ENCODE measurements at places on chromosomes 1 and 21.

- no peak for DNase-seq
These were observed 92.9 kb downstream of the HS2ST1 start for GRCh38 chr1:87007323-87007722.

DNA sequence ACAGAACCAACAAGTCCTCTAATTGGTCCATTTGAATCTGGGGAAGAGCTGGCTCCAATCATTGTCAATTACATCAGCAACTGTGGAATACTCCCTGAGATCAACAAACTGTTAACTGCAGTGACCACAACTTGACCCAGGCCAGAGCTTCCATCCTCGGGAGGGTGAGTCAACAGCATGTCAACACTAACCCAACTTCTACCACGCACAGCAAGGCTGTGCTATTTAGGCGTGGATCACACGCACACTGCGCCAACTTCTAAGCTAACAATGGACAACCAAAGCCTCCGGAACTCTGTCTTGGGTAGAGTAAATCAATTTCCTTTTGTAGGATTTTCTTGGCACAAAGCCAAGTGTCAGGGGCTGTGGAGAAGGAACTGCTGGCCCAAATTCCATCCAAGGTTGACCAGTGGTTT, 30.4 kb downstream of the APP start:
- peak; percentile 99 for DNase-seq

- DNase-seq = peak; percentile 92
These were observed 30.7 kb downstream of the MRAP start for GRCh38 chr21:32329331-32329730.

GRCh38 chr1:52640697-52641096, 7.7 kb downstream of the SHISAL2A start:
- DNase-seq = no peak

GRCh38 chr1:246258250-246258649, 248.8 kb downstream of the SMYD3 start:
- DNase-seq = no peak

DNA sequence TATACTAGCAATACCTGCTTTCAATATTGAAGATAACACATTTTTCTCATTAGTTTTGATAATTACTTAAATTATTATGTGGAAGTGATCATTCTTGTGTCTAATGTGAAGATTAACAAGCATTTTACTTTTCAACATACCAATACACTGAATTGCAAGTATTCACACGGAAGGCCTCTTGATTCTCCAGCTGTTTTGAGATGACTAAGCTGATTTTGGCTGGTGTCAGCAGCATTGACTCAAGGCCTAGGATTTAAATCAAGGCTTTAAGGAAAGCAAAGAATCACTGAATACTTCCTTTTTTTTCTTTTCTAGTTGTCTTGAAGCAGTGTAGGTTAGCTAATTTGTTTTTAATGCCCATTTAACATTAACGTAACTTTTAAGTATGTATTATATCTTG, 373.7 kb downstream of the SRGAP2C start:
- peak; percentile 40 for DNase-seq

DNA sequence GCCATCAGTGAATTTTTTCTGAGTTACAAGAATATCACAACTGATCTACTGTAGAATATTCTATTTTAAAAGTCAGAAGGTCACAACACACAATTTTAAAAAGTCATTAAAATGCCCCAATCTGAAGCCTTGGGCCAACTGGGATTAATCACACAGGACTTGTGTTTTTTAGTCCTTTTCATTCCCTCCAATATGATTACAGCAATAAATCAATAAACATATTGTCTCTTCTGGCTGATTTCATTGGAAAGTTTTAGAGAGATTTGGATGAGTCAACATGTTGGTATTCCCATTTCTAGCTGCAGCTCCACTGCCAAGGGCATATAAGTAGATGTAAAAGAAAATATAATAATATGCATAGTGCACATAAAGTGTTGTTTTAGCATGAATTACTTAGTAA, 85.8 kb downstream of the NIBAN1 start:
- DNase-seq = peak; percentile 84

- DNase-seq = no peak
These were observed 308.9 kb downstream of the RWDD3 start for GRCh38 chr1:95542936-95543335.

- no peak for DNase-seq
These were observed 660.7 kb downstream of the LMO4 start for GRCh38 chr1:87989346-87989745.

GRCh38 chr21:35108887-35109286, 59.8 kb upstream of the RUNX1 start:
- DNase-seq = no peak

DNA sequence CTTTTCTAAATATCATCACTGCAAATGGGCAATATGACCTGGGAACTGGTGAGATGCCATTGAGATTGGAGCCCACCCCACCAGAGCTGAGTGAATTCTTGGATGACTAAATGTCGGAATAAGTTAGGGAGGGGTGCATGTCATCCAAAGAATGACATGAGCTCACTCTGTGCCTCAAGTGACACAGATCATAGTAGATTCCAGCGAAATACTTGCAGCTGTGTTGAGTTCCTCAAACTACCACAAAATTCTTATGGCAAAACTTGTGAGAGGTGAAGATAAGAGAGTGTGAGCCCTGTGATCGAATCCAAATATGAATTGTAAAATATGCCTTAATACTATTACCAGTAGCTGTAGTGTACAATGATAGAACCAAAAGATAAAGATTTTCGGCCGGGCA, 2.3 kb upstream of the TCP10L start:
- no peak for DNase-seq

DNA sequence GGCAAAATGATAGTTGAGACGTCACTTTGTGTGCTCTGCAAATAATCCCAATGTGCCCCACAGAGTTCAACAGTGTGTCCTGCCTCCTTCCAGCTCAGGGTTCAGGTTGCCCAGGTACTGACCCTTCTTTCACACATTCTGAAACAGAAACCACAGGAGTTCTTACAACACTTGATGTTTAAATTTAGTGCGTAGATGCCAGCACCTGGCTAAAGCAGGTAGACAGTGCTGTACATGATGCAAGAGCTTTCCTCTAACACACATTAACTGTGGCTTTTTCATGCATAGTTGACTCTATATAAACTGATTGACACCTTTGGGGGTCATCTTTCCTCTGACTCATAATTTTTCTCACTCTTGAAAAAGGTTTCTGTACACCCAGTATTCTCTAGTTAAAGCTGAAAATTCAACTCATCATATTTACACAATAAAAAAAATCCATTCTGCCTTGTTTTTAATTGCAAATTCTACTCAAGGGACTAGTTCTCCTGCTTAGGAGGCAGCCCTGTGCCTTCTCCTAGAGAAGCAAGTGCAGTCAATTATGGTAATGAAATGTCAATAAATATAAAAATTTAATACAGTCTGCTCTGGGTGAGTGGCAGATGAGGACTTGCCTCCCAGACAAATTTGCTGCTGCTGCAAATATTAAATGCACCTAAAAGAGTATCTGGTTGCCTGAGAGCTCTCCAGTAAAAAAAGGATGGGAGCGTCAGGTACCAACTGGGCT, 91.4 kb downstream of the NR5A2 start:
- no peak for DNase-seq

DNA sequence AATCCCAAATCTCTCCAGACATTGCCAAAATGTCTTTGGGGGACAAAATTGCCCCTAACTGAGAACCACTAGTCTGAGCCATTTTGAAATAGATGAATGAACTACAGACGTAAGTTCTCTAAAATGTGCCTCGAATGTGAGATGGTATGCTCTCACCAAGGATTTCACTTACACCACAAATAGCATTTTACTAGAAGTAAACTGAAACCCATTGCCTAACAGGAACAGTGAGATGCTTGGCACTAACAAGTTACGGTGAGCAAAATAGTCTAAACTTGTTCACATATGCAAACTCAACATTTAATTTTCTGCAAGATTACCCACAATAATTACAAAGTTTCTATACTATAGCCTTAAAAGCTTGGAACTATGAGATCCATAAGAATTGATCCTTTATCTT, 343.6 kb upstream of the ESRRG start:
- DNase-seq = no peak

GRCh38 chr1:190759807-190760206, 282.1 kb upstream of the BRINP3 start:
- no peak for DNase-seq

Data from fibroblast of lung (primary cell).